EH (cell line): ENCODE measurements at places on chromosomes 1 and 21.

DNA sequence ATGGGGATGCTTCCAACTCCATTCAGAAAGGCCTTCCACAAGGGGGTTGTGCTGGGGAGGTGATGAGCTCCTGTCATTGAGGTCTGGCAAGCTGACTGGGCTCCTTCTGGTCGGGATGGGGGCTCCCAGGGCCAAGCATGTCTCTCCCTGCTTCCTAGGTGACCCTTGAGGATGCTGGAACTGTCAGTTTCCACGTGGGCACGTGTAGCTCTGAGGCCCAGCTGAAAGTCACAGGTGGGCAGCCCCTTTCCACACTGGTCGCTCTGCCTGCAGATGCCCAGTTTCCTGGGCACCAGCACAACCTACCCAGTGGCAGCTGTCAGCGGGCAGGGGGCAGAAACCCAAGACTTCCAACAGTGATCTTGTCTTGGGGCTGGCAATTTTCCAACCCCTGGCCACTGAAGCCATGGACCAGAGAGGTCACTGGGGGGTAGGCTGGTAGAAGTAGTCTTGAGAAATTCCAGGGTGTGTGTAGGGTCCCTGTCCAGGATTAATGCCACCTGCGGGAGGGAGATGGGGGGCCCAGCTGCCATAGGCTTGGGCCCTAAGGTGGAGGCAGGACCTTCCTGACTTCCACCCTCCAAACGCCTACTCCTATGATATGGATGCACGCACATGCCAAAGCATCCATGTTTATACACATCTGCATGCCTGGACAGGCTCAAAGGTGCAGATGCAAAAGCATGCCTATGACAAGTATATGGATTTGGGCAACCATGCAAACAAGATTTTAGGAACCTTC lies 97.1 kb downstream of the TRIM11 start:
- DNase-seq: no peak

GRCh38 chr1:241641773-241642592 lies 1.8 kb upstream of the CHML start:
- peak; percentile 87 for DNase-seq

DNA sequence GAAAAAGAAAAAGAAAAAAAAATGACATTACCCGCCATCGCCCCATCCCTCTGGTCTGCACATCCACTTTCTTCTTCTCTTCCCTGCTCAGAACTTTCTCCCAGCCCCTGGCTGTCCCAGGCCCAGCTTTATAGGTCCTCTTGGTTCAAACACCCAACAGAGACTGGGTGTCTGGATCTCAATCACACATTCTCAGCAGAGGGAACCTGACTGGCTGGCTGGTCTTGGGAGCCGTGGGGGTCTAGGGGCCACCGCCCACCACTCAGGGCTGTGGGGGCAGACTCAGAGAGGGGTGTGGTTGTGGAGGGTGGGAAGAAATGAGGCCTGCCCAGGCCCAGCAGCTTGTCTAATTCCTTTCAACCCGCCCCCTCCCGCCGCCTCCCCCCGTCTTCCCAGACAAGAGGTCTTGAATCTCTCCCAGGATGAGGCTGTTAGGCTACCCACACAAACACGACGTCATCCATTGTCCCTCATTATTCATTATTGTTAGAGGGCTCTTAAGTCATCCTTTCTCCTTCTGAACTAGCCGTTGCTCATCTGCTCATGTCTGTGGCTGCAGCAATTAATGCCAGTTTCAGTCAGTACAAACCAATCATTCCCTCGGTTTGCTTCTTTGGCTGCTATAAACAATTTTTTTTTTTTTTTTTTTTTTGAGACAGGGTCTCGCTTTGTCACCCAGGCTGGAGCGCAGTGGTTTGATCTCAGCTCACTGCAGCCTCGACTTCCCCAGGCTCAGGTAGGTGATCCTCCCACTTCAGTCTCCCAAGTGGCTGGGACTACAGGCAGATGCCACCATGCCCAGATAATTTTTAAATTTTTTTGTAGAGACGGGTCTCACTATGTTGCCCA lies 40.6 kb upstream of the CLIC4 start:
- peak; percentile 68 for DNase-seq

GRCh38 chr1:109091839-109092193 lies 1.3 kb downstream of the TMEM167B start:
- DNase-seq: peak; percentile 54
